ENCODE measurements at places on chromosomes 5 and 9.

- DNase-seq: no peak
Measured at GRCh38 chr5:73789851-73790281, 163.9 kb downstream of the ARHGEF28 start.

DNA sequence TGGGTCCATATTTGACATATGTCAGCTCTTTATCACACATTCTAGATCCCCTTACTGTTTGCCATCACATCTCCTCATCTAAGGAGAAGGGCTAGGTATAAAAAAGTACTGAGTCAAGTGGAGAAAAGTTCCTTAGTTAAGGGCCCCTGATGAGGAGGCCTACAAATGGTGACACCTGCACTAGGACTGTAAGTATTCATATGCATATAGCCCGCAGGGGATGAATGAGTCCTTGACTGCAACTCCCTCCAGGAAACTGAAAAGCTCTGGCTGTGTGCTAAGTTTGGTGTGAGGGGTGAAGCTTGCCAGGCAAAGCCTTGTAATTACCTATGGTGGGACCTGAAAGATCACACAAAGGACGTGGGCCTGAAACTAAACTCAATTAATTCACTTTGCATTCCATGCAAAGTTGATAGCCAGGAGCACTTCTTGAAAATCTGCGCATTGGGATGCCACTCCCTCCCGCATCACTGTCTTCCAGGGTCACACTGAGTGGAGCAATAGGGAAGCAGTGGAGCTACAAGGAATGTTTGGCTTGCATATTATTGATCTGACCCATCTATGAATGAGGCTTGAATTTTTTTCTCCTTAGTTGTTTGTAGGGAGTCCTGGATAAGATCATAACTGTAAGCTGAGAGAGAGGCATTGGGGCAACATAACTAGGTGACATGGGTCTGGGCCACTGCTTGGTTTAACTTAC, 11.9 kb upstream of the EQTN start:
- no peak for DNase-seq

- no peak for DNase-seq
Measured at GRCh38 chr9:91720751-91721705, 229.0 kb downstream of the ROR2 start.

- no peak for DNase-seq
Measured at GRCh38 chr9:136857166-136857565, 5.0 kb downstream of the MAMDC4 start.

- DNase-seq: no peak
Measured at GRCh38 chr9:88161144-88161543, 22.9 kb upstream of the SPATA31C2 start.

GRCh38 chr5:126988021-126988569, 42.3 kb downstream of the MARCHF3 start:
- DNase-seq: peak; percentile 62

DNA sequence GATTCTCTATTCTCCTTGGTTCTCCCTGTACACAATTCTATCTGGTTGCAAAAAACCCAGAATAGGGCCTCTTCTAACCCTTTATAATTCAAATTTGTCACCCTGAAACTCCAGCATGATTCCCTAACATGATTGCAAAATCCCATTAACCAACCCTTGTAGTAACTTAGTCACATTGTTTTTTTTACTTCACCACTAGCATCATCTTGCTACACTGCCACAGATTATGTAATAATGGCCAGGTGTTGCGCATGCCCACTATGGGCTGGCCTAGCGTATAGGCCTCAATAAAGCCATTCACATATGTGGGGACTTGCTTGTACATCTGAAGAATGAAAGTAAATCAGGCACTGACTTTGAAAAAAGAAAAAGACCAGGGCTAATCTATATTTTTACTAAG, 25.7 kb downstream of the FAM170A start:
- peak; percentile 42 for DNase-seq

- no peak for DNase-seq
Measured at GRCh38 chr5:103126557-103126956, 6.5 kb downstream of the PPIP5K2 start.

GRCh38 chr5:174491265-174491664, 233.1 kb upstream of the MSX2 start:
- DNase-seq: no peak

DNA sequence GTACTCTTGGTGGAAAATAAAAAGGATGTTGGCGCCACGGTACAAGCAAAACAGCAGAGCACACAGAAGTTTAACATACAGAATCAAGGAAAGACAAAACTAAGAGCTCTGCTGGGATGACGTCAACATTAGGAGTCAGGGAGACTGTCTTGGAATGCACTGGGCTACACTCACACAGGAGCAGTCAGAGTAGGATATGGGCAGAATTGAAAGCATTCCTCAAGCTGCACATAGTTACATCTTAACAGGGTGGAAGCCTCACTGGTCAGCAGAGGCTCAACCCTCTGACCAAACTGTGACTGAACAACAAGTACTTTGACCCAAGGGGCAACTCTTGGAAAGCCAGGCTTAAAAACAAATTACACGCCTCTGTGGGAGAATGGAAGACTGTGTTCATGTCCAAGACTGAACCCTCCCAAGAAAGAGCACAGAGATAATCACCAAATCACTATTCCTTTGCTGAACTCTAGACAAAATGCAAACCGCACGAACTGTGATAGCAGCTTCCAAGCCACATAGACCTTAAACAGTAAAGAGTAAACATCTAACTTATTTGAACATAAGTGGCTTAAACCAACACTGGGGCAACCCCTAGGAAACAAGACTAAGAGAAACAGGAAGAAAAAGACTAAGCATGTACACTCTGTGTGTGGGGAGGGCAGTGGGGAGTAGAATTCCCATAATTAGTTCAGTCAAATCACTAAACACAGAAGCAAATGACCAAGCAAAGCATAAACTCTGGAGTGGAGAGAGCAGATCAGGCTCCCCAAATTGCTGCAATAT, 772.7 kb downstream of the PRELID2 start:
- no peak for DNase-seq

- DNase-seq: no peak
Measured at GRCh38 chr5:33969572-33970452, 14.7 kb downstream of the SLC45A2 start.

GRCh38 chr5:1792842-1793266, 6.8 kb downstream of the MRPL36 start:
- DNase-seq: peak; percentile 86

- no peak for DNase-seq
Measured at GRCh38 chr9:130015353-130016019, 27.5 kb downstream of the FNBP1 start.

DNA sequence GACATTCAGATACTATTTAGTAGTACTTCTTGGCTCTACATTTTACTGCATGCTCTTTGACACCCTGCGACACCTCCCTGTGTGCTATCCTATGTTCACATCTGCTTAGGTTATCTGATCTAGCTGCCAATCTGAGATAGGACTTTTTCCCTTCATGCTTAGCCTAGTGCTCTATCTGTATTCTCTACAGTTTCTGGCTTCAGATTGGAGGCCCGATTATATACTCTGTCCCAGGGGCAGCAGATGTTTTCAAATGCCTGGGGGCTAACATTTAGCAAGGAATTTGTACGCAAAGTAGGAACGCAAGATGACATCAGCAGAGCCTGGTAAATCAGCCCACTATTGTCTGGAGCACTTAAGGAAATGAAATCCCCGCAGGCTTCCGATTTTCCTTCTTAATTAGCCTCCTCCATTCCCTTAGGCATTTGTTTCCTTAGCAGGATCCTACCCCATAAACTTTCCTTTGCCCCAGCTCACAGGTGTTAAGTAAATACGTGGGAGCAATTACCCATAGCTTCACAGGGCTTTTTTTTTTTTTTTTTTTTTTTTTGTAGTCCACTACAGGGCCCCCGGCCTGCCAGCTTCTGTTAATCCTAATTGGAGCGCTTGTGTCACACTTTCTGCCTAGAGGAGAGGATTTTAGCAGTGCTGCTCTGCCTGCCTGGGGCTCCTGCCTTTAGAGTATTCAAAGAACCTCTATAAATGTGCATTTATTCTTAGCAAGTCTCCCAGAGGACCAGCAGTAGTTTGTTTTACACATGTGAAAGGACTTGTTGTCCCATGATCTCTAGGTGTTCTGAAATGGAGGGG, 61.1 kb upstream of the LPAR1 start:
- no peak for DNase-seq

GRCh38 chr9:120486347-120486746, 93.6 kb downstream of the CDK5RAP2 start:
- no peak for DNase-seq

- no peak for DNase-seq
Measured at GRCh38 chr5:34502581-34502980, 153.5 kb upstream of the RAI14 start.

DNA sequence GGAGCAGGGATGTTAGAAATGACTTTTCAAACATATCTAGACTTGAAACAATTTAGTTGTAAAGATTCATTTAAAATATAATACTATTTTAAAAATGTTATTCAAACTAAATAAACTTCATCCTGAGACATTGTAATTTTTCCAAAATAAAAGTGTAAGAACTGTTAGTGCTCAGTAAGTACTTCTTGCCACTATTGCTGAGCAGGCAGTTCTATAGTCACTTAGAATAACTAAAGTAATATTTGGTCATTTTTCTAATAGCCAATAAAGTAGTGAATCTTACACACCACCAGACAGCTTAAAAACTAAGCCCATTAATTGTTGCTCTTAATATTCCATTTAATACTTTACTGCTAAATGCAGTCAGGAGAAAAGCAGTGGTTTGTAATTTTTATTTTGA, 1120.0 kb upstream of the CDH10 start:
- no peak for DNase-seq

GRCh38 chr9:112793213-112793810, 42.8 kb downstream of the SNX30 start:
- peak; percentile 82 for DNase-seq

GRCh38 chr5:82918311-82919031, 158.7 kb downstream of the TMEM167A start:
- DNase-seq: no peak

DNA sequence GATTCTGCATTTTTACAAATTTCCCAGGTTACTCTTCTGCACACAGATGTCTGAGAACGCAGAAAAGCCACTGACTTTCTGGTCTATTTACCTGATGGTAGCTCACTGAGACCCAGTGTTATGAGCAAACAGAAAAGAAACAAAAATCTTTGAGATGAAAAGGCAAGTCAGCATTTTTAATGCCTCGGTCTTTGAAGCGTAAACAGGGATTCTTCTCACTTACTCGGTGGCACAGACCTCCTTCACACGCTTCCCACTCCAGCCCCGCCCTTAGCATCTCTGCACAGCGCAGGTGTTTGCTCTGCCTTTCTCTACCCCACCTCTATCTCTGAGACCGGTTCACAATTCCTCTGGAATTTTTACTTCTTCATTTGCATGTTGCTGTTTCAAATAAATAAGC, 195.0 kb upstream of the IRX1 start:
- no peak for DNase-seq

DNA sequence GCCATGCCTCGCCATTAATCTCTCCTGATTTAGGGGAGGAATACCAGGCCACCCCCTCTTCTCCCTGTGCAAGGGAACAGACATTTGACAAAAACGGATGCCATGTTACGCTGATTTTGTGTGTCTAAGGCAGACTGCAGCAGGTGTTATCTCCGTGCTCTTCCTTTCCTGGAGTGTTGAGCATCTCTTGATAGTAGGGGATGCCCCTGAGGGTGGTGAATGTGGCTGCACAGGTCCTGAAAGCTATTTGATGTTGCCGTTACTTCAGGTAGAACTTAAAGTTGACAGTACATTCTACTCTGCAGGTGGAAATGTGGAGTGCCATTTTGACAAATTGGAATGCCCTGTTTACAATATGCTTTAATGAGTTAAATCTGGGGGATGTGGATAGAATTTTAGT, 21.5 kb downstream of the TENT4A start:
- DNase-seq: no peak

GRCh38 chr9:121714075-121714705, 62.8 kb downstream of the DAB2IP start:
- DNase-seq: no peak

DNA sequence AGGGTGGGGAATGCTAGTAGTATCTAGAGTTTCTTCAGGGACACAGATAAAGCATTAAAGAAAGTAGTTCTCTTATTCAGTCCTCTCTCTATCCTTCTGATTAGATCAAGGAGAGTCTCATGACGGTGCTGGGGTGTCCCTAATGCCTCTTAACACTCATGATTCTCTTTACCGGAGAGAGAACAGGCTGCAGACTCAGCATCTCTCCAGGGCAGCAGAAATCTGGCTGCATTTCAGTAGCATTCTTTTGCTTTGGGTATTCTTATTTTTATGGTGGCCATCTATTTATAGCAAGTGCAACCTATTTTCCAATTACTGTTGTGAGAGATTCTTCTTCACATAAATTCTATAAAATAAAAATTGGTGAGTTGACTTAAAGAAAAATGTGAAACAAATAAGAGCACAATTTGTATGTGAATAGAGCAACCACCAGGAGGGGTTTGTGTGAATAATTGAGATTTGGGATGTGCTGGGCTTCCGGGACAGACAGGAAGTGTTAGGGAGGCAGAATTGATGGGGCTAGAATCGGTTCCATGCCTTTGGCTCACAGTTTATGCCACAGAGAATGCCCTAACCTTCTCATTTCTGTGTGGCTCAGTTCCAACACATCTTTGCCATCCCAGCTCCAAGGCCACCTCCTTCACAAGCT, 23.8 kb upstream of the BOD1 start:
- DNase-seq: no peak

DNA sequence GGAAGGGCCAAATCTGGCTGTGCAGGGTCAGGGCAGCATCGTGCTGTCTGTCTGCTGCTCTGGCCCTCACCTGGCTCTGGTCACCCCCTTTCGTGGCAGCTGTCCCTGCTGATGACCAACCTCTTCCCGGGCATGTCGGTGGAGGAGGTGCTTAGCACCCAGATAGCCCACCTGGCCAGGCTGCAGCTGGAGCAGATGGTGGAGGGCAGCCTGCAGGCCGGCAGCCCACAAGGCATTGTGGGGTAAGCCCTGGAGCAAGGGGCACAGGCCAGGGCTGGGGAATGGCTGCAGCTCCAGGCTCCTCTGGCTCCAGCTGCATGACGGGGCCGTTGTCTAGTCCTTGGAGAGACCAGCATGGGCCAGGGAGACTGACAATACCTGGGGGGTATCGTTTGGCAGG, 8.2 kb downstream of the TOR2A start:
- DNase-seq: no peak

DNA sequence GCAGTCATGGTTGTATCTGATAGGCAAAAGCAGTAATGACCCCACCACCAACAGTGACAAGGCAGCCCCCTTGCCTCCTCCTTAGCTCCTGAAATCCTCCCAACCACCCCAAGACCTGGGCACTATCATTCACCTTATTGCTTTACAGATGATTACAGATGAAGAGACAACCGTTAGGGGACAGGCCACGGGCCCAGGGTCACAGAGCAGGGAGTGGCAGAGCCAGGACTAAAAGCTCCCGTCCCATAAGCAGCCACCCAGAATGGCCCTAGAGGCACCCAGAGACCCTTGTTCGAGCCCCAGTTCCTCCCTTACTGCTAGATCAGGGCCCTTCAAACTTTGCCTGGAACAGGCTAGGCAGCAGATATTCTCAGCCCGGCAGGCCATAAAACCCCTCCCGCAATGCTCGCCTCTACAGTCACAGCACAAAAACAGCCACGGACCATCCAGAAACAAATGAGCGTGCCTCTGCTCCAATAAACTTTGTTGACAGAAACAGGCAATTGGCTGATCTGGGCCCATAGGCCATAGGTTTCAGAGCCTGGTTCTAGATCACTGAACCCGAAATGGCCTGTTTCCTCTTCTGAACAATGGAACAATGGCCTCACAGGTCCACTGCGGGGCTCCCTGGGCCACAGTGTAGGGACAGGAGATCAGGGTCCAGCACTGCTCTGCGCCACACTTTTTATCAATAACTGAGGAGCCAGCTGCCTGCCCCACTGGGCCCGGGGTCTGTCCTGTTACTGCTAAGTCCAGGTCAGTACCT, 67.0 kb downstream of the LRSAM1 start:
- DNase-seq: no peak

- no peak for DNase-seq
Measured at GRCh38 chr9:130555968-130556367, 23.4 kb upstream of the FUBP3 start.

GRCh38 chr5:5116956-5117355, 23.2 kb upstream of the ADAMTS16 start:
- DNase-seq: no peak
